T1000 (cell line): ENCODE measurements at places on chromosomes 4 and X.

DNA sequence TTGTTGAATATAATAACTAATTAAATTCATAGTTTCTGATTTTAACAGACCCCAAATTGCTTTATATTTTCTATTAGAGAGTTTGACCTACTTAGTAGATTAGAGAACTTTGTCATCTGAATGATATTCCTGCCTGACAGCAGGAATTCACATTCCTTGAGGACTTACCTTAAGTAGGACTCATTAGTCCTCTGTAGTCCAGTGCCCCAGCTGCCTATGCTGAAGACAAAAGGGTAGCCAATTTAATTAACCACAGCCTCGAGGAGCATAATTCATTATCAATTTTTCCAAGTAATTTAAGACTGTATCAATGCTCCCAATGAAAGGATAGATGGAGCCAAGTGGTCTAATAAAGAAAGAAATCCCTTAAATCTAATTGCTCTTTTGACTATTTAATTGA lies 1405.0 kb upstream of the IGFBP7 start:
- DNase-seq, result no peak

GRCh38 chr4:156336511-156336910 lies 382.8 kb upstream of the CTSO start:
- DNase-seq, result no peak

- no peak for DNase-seq
These were observed 278.3 kb downstream of the PCDH18 start for GRCh38 chr4:137253949-137254348.

DNA sequence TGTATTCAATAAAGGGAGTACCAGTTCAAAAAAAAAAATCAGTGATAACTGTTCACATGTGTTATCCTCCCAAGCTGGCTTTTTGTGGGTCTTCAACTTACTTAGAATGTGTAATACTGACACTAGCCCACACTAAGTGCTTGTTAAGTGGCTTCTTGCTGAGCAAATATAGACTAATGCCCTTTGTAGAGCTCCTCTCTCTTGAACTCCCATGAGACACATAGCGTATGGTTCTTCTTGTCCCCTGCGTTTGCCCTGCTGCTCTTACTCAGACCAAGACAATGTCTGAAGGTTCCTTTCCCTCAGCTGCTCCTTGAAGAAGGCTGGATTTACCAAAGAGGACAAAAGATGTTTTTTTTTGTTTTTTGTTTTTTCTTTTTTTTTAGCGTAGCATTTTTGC lies 110.9 kb downstream of the FRAS1 start:
- DNase-seq, result no peak

GRCh38 chr4:56995525-56995924 lies 16.8 kb downstream of the POLR2B start:
- DNase-seq, result no peak

DNA sequence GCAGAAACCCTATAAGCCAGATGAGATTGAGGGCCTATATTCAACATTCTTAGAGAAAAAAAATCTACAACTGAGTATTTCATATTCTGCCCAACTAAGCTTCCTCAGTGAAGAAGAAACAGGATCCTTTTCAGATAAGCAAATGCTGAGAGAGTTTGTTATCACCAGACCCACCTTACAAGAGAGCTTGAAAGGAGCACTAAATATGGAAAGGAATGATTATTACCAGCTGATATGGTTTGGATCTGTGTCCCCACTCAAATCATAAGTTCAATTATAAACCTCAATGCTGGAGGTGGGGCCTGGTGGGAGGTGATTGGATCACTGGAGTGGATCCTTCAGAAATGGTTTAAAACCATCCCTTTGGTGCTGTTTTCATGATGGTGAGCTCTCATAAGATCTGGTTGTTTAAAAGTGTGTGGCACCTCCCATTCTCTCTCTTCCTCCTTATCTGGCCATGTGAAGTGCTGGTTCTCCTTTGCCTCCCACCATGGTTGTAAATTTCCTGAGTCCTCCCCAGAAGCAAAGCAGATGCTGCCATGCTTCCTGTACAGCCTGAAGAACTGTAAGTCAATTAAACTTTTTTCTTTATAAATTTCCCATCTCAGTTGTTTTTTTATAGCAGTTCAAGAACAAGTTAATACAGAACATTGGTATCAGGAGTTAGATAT lies 144.2 kb downstream of the MSN start:
- no peak for DNase-seq

- DNase-seq, result no peak
These were observed 766.6 kb downstream of the FAT4 start for GRCh38 chr4:126081336-126081735.

- no peak for DNase-seq
These were observed 238.6 kb downstream of the ADAMTS3 start for GRCh38 chr4:72330381-72330780.

GRCh38 chrX:46310815-46311497 lies 234.3 kb downstream of the ZNF674 start:
- DNase-seq, result no peak

- DNase-seq, result no peak
These were observed 102.4 kb downstream of the CEP135 start for GRCh38 chr4:56051029-56051709.

GRCh38 chrX:48751343-48751742 lies 10.2 kb upstream of the GLOD5 start:
- no peak for DNase-seq

GRCh38 chr4:121459026-121459425 lies 78.2 kb upstream of the QRFPR start:
- DNase-seq, result no peak

DNA sequence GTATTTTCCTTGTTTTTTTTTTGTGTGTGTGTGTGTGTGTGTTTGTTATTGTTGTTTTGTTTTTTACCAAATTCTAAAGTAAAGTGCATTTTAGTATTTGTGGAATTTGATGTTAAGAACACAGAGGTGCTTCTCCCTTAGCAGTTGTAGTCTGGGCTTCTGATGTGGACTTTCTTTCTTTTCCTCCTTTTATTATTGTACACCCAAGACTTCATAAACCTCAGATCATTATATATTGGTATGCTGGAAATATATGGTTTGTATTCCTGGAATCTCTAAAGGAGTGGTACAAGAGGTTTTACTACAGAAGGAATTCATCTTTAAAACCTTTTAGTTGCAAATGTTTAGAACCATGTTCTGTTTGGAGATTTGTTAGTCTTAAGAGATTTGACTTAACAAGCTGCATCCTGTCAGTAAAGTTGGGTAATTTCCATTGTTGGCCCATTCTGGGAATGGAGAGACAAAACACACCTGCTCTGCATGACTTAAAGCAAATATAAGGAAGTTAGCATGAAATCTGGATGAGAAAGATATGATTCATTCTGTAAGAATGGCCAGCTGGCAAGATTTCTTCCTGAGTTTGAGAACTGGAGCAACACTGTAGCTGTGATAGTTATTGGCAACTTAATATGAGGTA lies 64.0 kb downstream of the SMAD1 start:
- no peak for DNase-seq

DNA sequence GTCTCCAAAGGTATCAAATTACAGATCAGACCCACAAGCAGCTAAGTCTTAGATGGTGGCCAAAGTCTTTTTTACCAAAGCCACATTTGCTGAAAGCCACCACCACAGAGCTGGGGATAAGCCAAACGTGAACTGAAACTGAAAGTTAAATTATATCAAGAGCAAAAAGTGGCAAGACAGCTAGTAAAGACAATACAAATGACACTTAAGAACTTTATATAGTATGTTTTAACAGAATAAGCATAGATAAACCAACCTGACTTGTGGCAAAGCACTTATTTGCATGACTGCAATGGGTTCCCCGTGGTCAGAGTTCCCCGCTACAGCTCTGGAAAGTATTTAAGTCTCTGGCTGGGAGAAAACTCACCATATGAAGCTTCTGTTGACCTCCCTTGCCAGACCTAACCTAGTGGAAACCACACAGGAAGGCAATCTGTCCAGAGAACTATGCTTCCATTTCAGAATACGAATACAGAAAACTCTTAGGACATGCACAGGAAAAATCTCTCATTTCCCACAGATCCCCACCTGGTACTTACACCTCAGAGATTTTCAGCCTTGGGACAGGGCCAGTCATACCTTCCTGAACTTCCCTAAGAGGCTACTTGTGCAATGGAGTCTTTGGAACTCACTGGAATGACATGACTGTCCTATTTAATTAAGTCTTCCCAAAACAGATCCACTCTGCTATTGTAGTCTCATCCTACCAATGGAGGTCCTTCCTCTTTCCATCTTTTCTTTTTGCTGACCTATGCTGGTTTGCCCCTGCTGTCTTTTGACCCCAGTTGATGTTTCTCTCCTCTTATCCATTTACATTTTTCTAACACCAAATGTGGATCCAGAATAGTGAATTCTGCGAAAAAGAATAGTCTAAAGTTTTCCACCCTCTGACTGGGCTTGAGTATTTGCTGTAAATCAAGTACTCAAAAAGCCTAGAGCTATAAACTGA lies 225.1 kb downstream of the NR3C2 start:
- no peak for DNase-seq

GRCh38 chr4:27764526-27764837 lies 903.8 kb downstream of the STIM2 start:
- no peak for DNase-seq

- peak; percentile 55 for DNase-seq
These were observed 47.7 kb downstream of the EVC start for GRCh38 chr4:5758741-5759140.

- no peak for DNase-seq
These were observed 51.2 kb downstream of the ZNF827 start for GRCh38 chr4:145887241-145887991.

DNA sequence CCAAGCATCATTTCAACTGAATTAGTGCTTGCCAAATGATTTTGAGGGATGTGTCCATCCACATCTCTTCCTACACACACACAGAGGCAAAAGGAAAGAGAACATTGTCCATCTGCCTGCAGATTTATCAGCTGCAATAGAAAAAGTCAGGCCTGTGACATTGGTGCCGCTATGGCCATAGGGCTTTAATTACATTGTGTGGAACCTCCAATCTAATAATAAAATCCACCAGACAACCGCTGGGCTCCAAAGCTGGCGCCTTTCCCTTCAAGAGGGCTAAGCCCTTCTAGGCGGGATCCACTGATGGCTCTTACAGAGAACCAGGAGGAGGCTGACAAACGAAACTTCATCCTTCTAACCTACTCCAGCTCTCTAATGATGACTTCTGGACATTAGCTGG lies 60.6 kb downstream of the PHOX2B start:
- DNase-seq, result no peak

DNA sequence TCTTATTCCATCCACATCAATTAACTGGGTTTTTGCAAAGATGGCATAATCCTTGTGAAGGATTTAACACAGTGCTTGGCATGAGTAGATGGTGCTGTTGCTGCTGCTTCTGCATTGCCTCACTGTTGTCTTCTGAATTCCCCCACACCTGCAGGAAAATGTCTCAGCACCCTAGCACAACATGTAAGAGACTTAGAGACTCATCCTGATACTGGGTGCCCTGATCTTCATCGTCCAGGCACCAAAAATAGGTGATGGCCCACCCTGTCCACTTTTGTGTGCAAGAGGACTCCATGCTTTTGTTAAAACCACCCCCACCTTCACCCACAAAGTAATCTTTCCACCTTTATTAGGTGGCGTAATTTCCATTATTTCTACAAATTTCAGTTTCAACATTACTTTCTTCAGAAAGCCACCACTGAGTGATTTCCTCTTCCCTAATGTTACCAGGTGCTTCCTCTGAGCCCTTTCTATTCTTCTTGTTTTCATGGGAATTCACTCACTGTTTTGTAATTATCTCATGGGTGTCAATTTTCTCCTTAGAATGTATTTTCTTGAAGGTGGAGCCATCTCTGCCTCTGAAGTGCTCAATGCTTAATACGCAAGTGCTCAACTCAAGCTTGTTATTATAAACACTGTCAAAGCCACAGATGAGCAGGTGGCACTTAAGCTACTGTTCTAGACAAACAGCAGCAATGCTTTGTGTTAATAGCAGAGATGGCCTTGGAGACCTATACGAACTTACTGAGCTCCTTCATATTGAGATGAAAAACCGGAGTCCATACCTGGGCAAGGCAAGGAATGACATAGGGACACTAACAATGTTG lies 89.5 kb downstream of the HS3ST1 start:
- DNase-seq, result no peak

DNA sequence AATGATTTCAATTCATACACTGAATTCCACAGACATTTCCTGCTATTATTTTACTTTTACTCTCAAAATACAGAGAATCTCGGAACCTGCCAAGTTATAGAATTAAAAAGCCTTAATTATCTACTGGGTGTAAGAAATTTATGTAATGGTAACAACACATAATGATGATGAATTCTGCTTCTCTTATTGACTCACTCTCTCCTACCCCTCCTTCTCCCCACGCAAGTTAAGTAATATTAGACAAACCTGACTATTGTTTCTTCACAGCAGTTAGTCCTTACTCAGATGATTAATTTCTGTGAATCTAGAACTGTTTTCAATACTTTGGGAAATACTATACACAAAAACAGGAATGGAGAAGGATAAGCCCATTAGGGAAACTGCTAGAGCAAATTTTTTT lies 762.0 kb downstream of the CCSER1 start:
- DNase-seq, result no peak

DNA sequence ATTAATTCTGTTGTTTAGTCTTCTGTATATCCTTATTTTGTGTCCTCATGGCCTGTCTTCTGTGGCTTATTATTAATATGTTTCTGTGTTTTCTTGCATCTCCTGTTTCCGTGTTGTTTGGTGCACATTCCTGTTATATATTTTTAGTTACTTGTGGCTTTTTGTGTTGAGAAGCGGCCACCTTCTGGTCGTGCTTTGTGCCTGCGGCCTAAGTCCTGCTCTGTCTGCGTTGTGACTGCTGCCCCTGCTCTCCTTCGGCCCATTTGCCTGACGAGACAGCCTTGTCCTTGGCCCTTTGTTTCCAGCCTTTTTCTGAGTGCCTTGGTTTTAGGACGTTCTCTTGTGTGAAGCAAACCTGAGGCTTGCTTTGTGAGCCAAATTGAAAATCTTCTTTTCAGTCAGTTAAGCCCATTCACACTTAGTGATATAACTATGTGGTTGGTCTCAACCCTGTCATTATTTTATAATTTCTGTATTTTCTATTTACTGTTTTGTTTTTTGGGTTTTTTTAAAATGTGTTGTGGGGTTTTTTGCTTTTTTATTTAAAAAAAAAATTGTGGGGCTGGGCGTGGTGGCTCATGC lies 43.8 kb downstream of the TNIP2 start:
- DNase-seq, result no peak

DNA sequence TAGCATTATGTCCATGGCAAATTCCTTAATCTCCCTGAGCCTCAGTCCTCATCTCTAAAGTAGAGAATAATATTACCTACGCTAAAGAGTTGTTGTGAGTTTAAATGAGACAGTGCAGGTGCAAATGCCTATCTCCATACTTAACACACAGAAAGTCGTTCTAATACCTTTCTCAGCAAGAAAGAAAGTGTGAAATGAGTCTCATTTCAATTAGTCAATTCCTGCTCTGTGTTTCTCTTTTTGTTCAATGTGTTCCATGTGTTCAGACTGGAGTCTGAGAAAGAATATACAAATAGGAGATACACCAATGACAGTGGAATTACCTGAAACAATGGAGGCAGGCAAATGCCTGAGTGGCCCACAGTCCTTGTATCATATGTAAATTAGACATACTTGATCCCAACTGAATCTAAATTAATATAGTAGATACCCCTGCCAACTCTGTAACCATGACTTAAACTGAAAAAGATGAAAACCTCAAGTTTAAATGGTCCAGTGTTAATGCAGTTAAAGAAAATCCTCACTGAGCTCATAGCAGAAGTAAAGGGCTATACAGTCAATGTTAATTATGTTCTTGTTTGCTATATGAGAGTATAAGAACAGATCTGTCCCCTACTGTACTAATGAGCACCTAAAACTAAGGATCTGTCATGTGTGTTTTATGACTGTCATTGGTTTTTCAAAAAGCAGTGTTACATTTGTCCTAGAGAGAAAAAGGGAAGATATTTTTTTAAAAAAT lies 68.2 kb downstream of the GPC3 start:
- no peak for DNase-seq

- no peak for DNase-seq
These were observed 47.4 kb downstream of the SMIM14 start for GRCh38 chr4:39591290-39591689.
